Right cardiac atrium (tissue), 5 donors: ENCODE measurements at places on chromosomes 13 and 19. TPM values are rescaled to one million over a fixed set of nuclear protein-coding genes. Genes with fewer than 3 reads are reported as not detected.

PSG6 gene
- not detected for polyA plus RNA-seq

- DNase-seq, result peak; percentile 77
These were observed 442 bp downstream of the REXO1 start for GRCh38 chr19:1847684-1848398.

DNA sequence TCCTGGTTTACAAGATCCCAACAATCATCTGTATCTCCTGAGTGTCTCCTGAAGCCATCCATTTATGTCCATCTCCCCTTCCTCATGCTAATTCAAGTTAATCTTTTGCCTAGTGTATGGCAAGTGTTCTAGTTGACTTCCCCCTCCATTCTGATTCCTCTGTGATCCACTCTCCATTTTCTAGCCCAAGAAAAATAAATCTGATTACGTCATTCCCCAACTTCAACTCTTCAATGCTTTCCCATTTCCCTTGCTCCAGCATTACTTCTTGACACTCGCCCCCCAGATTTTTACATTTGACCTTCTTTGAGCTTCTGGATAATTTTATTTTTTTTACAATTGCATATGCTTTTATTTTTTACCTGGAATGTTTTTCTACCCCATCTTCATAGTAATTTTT is 640.8 kb downstream of the TBC1D4 start:
- DNase-seq, result no peak

DNA sequence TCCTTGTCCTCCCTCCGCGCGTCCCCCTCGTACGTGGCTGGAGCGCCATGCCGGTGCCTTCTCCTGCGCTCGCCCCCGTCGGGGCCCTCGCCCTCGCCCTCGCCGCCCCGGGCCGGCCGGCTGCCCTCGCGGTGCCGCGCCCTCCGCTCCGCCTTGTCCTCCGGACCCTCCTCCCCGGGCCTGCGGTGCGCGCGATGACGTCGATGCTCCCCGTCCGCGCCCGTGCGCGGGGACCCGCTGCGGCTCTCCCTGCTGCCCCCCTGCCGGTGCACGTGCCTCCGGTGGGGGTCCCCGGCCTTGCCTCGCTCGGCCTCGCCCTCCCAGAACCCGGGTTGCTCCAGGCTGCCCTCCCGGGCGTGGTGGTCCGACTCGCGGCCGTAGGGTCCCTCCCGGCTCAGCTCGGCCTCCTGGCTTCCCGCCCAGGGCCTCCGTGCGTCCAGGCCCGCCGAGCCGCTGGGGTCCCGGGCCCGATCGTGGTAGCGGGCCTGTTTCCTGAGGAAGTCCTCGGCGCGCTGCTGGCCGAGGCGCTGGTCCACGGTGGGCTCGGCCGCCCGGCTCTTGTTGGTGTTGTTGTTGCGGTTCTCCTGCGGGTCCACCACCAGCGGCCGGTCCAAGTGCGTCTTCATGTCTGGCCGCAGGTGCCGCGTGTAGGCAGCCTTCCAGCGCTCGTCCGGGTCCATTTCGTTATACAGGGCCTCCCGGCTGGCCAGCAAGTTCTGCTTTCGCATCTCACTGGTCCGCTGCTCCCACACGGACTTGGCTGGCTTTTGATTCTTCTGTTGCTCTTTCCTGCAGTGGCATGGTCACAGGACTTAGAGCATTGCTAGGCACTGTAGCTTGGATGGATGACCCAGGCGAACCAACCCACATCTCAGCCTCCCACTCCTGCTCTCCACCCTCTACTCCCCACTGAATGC is 148.6 kb downstream of the IER2 start:
- no peak for DNase-seq
